GM23248 (cell line): ENCODE measurements at places on chromosomes 12 and 14. TPM values are rescaled to one million over a fixed set of nuclear protein-coding genes. Genes with fewer than 3 reads are reported as not detected.

The DGLUCY gene
- 15.7 and 17.1 TPM in 2 replicates for polyA plus RNA-seq

The OR6C1 gene
- polyA plus RNA-seq = not detected in 2 replicates

- no peak for DNase-seq
Observed at GRCh38 chr12:18922851-18923250, 184.9 kb downstream of the CAPZA3 start.

GRCh38 chr14:76643887-76644286 is 117.4 kb upstream of the VASH1 start:
- DNase-seq = no peak

DNA sequence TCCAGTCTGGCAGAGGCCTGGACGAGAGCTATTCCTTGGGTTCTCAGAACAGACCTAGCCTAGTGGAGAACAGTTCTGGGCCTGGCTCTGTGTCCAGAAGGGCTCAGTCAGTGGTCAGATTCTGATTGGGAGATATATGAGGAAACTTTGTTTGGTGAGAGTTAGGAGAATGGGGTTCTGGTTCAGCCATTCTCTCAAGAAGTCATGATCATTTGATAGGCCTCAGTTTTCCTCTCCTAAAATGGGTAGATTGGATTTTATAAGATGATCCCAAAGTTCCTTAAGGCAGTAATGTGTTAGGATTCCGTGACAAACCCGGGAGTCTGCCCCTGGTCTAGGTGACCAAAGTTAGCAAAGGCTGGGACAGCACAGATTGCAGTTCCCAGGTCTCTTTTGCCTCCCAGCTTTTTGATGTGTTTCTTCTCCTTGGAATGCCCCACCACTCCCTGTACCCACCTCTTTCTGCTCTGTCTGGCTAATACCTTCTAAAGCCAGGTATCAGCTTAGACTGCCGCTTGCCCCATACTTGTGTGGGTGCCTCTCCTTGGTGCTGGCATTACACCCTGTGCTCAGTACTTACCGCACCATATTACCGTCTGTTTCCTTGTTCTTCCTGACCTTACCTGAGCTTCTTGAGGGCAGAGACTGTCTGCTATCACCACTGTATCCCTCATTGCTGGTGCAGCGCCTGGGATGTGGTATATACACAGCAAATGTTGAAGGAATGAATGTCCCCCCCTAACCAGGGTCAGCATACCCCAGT is 25.5 kb downstream of the SUSD6 start:
- DNase-seq = no peak

DNA sequence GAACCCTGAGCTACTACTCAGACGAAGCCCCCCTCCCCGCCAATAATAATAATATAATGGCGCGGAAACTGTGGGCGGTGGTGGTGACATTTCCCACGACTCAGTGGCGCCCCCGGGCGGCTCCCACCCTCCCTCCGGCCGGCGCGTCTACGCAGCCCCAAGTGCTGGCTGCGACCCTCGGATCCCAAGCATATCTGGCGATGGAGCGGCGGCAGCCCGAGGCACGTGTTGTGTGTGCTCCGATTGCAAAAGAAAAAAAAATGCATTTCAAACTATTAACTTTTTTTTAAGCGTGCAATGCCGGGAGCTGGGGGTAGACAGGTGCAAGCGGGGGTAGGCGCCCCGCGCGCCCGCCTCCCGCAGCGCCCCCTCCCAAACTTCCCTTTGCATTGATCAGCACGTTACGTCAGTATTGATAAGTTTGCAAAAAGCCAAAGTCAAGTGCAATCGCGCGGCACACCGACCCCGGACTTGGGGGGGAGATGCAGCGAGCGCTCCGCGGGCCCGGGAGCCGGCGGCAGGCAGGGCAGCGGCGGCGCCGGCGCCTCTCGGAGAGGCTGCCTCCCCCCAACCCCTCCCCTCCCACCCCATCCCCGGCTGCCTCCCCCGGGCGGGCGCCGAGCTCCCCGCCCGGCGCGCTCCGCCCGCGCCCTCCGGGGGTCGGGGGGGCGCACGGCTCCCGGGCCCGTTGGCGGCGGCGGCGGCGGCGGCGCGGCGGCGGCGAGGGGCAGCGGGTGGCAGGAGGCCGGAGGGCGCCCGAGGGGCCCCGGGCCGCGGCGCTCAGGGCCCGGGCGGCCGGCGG is 113.1 kb upstream of the MYL2 start:
- DNase-seq = no peak

DNA sequence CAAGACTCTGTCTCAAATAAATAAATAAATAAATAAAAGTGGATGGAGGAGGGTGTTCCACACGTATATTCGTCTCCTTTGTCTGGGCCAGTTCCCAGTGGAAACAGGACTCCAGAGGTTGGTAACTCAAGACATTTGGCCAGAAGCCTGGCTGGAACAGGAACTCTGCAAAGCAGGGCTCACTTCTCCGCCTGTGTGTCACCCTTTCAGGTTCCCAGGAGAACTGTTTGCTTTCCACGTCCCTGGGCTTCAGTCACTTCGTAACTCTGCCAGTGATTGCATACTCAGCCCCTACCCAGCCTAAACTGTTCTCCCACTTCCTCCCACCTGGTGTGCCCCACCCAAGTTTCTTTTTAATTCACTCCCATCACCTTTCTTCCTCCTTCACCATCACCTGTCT is 7.0 kb upstream of the UBE2N start:
- no peak for DNase-seq

GRCh38 chr14:72126561-72126960 is 194.3 kb downstream of the RGS6 start:
- no peak for DNase-seq

GRCh38 chr12:54604436-54604835 is 16.0 kb upstream of the PPP1R1A start:
- no peak for DNase-seq
